Activated gamma-delta T cell treated with Interleukin-2 at 50 U/mL for 16 hours (primary cell): ENCODE measurements at places on chromosomes 3 and 15.
A peak's percentile ranks its signal among the peaks of the same experiment; 100 is the strongest.

GRCh38 chr3:64384561-64384960, 159.3 kb upstream of the PRICKLE2 start:
- DNase-seq: no peak

- DNase-seq: no peak
Measured at GRCh38 chr3:27661797-27662196, 60.3 kb downstream of the EOMES start.

DNA sequence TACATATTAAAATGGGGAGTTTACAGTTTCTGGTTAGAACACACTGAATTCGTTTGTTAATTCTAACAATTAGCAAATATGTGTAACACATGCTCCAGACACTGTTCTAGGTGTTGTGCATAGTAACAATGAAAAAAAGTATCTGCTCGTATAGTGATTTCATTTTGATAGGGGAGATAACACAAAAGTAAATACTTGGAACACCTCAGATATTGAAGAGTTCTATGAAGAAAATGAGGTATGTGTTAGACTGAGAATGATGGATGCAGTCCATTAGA, 6.8 kb upstream of the TMF1 start:
- DNase-seq: no peak

DNA sequence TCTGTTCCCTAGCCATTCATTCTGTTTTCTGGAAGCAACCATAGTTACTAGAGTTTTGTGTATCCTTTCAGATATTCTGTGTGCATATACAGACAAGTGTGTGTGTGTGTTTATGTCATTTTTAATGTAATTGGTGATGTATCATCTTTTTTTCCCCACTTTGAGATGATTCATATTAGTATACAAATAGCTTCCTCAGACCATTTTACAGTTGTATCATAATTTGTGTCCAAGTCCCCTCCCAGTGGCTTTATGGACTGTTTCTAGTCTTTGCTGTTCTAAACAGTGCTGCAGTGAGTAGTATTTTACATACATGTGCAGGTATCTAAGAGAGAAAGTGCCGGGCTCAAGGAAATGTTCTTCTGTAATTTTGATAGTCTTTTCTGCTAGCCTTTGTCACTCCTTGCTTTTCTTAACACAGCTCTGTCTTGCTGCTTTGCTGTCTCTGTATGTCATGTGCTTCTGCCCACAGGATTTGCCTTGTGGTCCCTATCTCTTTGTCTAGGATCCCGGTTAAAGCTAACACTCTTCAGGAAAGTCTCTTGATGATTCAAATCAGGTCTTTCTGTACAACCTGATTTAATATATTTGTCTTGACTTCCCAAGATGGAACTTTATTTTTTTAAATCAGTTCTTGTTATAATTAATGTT, 31.5 kb upstream of the FBXL22 start:
- DNase-seq: no peak

GRCh38 chr15:77118882-77119321, 48.0 kb upstream of the TSPAN3 start:
- DNase-seq: peak; percentile 21

DNA sequence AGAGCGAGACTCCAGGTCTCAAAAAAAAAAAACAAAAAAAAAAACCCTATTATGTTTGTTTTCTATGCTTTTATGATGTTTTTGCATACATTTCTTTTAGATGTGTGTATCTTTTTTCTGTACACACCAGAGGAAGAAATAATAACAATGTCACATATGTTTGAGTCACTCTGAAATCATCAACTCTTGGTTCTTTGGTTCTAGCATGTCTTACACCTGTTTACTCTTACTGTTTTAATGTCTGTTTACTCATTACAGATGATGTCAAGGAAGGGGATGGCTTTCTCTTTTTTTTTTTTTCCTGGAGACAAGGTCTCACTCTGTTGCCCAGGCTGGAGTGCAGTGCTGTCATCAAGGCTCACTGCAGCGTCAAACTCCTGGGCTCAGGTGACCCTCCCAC, 24.1 kb downstream of the RHOA start:
- no peak for DNase-seq

GRCh38 chr3:29279286-29279685, 1.6 kb upstream of the RBMS3 start:
- no peak for DNase-seq

GRCh38 chr15:68421115-68421551, 10.8 kb downstream of the ITGA11 start:
- no peak for DNase-seq

DNA sequence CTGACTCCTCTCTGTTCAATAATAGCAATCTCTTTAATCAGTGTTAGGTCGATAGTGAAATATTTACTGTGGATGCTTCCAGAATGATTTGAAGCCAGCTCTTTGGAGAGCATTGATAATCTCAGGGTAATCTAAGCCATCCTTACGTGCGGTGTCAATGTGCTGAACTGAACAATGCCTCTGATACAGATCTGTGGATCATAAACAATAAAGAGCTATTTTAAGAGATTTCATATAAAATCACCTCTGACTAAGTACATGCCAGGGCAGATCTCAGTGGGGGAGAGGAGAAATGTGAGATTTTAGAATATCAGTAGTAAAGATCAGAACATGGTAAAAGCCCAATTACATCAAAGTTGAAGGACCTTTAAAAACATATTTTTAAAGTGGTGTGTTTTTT, 319.3 kb upstream of the GBE1 start:
- DNase-seq: no peak

DNA sequence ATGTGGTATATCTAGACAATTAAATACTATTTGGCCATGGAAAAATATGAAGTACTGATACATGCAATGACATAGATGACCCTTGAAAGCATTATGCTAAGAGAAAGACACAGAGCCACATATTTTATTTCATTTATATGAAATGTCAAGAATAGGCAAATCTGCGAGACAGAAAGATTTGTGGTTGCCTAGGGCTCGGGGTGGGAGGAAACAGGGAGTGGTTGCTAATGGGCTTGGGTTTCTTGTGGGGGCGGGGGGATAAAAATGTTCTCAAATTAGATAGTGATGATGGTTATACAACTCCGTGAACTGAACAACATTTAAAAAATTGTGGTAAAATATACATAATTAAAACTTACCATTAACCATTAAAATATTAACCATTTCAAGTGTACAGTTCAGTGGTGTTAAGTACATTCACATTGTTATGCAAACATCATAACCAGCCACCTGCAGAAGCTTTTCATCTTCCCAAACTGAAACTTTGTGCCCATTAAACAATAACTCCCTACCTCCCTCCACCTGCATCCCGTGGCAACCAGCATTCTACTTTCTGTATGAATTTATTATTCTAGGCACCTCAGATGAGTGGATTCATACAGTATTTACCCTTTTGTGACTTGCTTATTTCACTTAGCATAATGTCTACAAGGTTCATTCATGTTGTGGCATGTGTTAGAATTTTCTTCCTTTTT, 24.3 kb upstream of the ANP32A start:
- DNase-seq: no peak

GRCh38 chr3:79258479-79258878, 509.3 kb downstream of the ROBO1 start:
- no peak for DNase-seq

DNA sequence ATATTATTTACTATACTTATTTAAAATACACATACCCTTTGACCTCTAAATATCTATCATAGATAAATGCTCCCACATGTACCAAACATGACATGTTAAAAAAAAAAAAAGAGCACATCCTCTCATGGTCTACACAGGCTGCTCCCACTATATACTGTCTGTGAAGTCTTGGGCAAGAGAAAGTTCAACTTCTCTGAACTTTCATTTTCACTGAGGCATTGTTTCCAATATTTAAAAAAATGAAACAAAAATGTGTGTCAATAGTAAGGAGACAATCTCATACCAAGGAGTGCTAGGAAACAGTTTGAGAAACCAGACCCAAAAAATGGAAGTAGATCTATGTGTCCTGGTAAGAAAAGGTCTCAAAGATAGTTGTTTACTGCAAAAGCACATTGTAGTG, 29.3 kb downstream of the SLC4A7 start:
- no peak for DNase-seq

DNA sequence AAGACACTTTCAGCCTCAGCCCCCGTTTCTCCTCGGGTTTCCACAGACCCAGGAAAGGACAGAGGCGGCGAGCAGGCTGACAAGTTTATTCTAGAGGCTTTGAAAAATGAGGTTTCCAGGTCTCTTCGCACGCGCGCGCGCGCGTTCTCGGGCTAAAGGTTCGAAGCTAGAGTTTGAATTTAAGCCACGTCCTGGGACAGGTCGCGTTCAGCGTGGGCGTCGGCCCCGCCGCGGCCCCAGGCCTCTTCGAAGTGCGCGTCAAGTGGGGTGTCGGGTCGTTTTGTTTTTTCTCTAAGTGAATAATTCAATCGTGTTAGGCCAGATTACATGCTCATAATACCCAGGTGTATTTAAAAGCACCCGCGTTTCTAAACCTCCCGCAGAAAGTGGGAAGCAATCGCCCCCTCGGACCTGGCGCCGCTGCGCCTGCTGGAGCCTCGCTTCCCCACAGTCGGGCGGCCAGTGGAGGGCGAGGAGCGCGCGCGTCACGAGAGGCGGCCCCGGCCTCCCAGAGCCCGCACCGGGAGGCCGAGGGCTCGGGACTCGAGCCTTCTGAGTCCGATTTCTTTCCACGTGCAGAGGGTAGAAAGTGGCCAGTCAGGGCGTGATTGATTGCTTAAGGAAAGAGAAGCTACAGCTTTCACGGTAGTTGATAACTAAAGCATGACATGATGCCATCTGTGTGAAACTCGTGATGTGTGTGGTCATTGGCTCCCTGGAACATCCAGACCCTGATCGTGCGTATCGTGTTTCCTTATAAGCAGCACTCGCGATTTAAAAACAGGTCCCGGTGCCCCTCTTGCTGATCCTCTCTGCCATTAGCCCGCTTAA, 15.8 kb upstream of the SOX2 start:
- DNase-seq: no peak

GRCh38 chr3:165434516-165434915, 238.3 kb upstream of the SLITRK3 start:
- no peak for DNase-seq

DNA sequence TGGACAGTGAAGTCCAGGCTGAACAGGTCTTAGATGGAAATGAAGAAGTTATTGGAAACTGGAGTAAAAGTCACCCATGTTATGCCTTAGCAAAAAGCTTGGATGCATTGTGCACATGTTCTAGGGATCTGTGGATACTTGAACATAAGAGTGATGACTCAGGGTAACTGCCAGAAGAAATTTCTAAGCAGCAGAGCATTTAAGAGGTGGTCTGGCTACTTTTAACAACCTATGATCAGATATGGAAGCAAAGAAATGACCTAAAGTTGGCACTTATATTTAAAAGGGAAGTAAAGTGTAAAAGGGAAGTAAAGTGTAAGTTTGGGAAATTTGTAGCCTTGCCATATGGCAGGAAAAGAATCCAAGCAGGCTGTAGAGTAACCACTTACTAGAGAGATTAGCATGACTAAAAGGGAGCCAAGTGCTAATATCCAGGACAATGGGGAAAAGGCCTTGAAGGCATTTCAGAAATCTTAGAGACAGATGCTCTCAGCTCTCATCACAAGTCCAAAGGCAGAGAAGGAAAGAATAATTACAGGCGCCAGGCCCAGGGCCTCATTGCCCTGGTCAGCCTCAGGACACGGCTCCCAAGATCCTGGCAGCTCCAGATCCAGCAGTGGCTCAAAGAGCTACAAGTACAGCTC, 73.9 kb upstream of the KCNH8 start:
- DNase-seq: no peak

DNA sequence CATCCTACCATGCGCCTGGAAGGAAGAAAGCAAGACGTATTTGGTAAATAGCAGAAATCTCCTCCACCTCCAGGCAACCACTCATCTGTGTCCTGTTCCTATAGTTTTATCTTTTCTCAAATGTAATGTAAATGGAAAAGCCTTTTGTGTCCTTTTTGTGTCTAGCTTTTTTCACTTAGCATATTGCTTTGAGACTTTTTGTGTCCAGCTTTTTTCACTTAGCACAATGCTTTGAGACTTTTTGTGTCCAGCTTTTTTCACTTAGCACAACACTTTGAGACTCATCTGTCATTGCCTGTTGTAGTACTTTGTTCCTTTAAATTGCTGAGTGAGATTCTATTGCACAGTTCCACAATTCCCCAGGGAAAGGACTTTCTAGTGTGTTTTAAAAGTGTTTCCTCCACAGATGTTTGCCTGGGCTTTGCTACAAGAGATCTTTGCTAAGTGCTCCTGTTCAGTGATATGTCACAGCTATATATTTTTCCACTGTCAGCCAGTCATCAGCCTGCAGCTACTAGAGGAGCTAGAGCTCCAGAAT, 27.9 kb upstream of the MUC13 start:
- DNase-seq: no peak

GRCh38 chr15:50143255-50143860, 24.3 kb upstream of the ATP8B4 start:
- no peak for DNase-seq

DNA sequence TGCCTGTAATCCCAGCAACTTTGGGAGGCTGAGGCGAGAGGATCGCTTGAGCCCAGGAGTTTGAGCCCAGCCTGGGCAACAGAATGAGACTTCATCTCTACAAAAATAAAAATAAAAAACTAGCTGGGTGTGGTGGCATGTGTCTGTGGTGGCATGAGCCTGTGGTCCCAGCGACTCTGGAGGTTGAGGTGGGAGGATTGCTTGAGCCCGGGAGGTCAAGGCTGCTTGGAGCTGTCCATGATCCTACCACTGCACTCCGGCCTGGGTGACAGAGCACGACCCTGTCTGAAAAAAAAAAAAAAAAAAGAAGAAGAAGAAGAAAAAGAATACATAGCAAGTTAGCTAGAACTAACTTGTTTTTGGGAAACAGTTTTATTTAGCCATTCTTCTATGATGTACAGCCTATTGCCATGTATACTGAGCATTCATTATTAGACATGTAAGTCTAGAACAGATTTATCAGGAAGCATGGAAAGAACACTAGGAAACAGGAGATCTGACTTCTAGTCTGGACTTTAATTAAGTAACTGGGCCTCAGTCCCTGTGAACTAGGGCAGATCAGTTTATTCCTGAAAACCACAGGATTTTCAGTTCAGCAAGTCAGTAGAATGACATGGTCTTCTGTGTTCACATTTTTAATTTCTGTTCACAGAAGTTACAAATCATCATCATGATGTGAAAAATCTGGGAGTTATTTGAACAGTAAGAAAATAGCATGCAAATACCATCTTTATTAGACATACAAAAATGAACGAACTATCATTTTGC, 65.5 kb downstream of the KAT2B start:
- no peak for DNase-seq
